H1 (cell line): ENCODE measurements at places on chromosomes 3 and 15. TPM values are rescaled to one million over a fixed set of nuclear protein-coding genes. Genes with fewer than 3 reads are reported as not detected.

DNA sequence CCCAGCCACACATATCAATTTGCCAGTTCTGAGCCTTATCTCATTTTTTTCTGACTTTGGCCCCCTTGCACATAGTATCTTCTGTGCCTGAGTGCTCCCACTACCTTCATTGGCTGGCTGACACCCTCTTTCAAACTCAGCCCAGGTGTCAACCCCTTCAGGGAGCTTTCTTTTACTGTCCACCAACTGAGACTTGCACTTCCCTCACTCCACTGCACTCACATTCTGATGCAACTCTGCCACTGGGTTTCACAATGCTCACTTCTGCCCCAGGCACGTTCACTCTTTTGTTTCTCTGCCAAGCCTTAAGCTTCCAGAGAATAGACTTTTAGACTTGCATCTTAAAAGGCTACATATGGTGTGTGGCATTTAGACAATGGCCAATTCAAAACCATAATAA lies 101.5 kb upstream of the CBLB start:
- no peak overlapping the region for H3K27ac ChIP-seq
- H3K4me1 ChIP-seq: no peaks in the 10 kb centered on the region
- no peaks in the 10 kb centered on the region for H3K36me3 ChIP-seq
- H3K27me3 ChIP-seq: no peaks in the 10 kb centered on the region
- DNase-seq: no peak
- H3K4me3 ChIP-seq: no peak overlapping the region

- H3K36me3 ChIP-seq: no peaks in the 10 kb centered on the region
- DNase-seq: no peak
- H3K4me1 ChIP-seq: no peaks in the 10 kb centered on the region
- no peak overlapping the region for H3K4me3 ChIP-seq
- no peak overlapping the region for H3K27ac ChIP-seq
- H3K27me3 ChIP-seq: no peaks in the 10 kb centered on the region
These were observed 132.7 kb upstream of the RAP2B start for GRCh38 chr3:153029350-153029749.

DNA sequence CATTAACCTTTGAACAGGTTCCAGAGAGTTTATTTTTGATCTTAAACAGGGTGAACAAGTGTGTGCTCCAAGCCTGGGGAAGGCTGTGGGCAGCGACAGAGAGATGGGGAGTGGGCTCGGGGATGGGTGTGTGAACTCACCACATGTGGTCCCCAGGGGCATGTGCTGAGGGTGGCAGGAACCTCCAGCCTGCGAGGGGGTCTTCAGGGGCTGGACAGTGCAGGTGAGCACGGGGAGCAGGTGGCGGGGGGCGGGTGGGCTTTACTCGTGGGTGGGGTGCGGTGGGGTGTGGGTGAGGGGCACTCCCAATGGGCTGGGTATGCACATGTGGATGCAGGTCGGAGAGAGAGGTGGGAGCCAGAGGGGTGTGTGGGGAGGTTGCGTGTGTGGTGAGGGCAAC lies 9.6 kb upstream of the NTRK3 start:
- H3K27me3 ChIP-seq: 0 out of 2 replicates have a peak, but pooled peaks cover 3% of the 10 kb centered on the region
- peaks cover 4% of the 10 kb centered on the region for H3K4me1 ChIP-seq
- H3K36me3 ChIP-seq: no peaks in the 10 kb centered on the region
- DNase-seq: no peak

Gene CCDC54
- total RNA-seq: not detected in 2 replicates

Gene IFRD2
- 88.8 and 97.8 TPM in 2 replicates for total RNA-seq

- H3K4me3 ChIP-seq: no peak overlapping the region
- H3K27me3 ChIP-seq: no peaks in the 10 kb centered on the region
- peaks cover 28% of the 10 kb centered on the region for H3K36me3 ChIP-seq
- H3K4me1 ChIP-seq: no peaks in the 10 kb centered on the region
- no peak overlapping the region for H3K27ac ChIP-seq
- no peak for DNase-seq
These were observed 11.4 kb upstream of the SPTBN5 start for GRCh38 chr15:41905036-41905793.
